Stimulated activated naive CD4-positive, alpha-beta T cell (primary cell): ENCODE measurements at places on chromosomes 11 and 22.

DNA sequence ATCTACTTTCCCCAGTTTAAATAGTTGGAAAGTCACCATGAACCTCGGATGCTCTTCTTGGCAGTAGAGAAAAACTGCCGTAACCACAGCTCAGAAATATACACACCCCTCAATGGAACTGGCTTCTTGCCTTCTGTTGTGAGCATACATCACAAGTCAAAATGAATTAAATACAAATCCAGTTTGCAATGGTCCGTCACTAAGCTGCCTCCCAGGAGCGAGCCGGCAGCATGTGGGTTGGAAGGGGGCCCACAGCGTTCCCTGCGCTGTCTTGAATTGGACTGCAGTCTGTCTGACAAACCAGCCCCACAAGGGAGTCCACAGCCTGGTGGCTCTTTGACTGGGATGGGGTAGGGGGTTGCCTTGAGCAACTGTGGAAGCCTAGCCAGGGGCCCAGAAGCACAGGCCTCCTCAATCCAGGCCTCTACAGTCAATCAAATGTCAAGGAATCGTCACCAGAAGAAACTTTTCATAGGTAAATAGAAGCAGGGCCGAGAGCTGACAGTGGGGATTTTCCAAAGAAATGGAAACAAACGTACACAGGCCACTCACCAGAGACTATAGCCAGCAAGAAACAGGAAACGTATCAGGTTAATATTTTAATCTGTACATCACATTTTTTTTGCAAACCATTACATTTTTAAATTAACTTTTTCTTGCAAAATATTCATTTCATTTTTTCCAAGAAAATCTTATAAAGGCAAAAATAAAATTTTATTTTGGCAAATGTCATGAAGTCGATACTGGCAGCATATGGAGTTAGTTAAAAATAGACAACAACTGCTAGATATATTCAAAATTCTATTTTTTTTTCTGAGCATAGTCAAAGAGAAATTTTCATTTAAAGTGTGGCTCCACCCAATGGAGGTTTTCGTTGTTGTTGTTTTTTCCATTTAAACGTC lies 38.5 kb downstream of the C11orf58 start:
- no peak for DNase-seq

GRCh38 chr11:4393858-4394223 lies 339 bp upstream of the TRIM21 start:
- DNase-seq = no peak

DNA sequence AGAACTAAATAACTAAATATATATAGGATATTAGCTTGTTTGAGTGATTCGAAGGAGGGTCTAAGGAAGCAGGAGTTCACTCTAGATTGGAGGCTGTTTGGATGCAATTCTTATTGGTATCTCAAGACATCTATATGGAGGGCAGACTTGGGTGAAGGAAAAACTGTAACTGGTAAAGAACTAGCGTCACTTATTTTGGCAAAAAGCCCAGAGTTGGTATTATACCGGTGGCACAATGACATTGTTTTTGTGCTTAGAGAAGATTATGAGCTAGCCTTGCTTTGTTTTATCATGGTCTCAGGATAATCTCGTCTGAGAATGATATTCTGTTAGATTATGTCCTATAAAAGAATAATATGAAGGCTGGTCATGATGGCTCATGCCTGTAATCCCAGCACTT lies 6.0 kb upstream of the SLC35F2 start:
- no peak for DNase-seq

DNA sequence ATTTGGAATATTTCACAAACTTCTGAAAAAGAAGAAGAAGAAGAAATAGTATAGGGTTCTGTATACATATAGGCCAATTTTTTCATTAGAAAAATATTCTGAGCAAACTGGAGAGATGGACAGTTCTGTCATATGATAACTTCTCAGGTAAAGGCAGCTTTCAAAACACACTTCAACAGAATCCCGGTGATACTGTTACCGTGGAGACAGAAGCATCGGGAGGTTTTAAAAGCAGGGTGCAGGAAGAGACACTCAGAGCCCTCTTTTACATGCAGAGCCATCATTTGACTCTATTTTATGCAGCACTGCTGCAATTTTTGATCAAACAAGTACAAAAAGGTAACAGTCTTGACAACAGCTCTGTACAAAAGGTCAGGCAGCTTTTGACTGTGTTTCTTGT lies 1785.4 kb downstream of the LRRC4C start:
- no peak for DNase-seq
